ENCODE measurements at places on chromosomes 4 and X. TPM values are rescaled to one million over a fixed set of nuclear protein-coding genes. Genes with fewer than 3 reads are reported as not detected.

DNA sequence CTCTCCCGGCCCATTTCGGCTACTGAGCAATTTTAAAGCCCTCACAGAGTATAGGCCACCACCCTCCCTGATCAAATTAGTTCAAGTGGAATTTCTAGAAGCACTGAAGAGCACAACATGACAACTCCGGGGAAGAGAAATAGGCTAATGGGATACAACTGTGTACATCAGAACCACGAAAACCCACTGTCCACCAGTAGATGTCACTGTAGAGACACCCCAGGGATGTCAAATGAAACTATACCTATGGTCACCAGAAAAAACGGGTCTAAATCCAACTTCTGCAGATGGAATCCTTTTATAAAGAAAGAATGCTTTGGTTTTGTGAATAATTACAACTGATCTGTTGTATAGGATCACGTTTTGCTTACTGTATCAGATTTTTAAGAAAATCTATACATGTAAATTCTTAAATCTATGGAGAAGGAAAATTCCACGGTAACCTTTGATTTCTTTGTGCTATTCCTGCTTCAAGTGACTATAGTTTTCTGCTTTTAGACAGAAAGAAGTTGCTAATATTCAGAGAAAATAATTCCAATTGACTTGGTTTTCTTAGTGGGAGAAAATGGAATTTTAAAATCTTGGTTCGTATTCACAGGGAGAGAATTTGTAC, 29.5 kb upstream of the MAP3K15 start:
- DNase-seq, result peak; percentile 43

- DNase-seq, result no peak
Measured at GRCh38 chrX:135556055-135556454, 35.6 kb downstream of the INTS6L start.

DNA sequence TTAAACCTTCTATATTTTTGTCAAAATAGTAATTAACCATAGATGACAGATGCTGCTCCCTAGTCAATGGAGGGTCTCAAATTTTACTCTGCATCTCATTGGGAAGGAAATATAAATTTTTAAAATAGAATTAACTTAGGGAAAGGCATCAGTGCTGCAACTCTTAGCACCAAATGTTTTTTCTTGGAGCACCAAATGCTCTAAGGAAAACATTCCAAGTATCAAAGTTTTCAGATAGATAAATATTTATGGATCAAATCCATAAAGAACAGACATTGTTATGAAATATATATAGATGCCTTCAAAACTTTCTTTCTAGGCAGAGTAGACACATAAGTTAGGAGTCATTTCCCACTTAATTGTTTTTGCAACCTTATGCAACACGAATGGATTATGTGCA, 168.7 kb downstream of the ANTXR2 start:
- no peak for DNase-seq

GRCh38 chrX:37959212-37960021, 46.9 kb upstream of the SYTL5 start:
- DNase-seq, result no peak

DNA sequence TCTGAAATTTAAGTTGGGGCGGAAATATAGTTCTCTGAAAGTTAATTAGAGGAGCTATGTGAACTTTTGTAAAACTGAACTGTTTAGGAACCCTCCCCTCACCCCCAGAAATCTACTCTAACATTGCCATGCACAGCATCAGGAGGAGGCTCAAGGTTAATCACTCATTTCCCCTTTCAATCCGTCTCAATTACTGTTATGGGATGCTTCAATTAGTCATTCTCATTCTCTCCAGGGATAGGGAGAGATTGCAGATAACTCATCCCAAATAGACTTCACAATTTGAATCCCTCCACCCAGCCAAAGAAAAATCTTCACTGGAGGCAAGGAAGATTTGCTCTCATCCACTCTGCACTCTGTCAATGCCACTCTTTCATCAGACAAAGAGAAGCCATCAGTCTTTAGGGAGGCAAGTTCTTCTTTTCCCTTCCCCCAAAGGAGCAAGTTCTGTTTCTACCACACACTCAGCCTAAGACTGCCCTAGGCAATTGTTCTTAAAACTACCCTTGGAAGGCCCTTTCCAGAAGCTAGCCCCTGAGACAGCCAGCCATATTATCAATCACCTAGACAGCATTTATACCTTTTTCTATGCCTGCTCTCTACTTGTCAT, 140.4 kb downstream of the SLC10A7 start:
- no peak for DNase-seq

DNA sequence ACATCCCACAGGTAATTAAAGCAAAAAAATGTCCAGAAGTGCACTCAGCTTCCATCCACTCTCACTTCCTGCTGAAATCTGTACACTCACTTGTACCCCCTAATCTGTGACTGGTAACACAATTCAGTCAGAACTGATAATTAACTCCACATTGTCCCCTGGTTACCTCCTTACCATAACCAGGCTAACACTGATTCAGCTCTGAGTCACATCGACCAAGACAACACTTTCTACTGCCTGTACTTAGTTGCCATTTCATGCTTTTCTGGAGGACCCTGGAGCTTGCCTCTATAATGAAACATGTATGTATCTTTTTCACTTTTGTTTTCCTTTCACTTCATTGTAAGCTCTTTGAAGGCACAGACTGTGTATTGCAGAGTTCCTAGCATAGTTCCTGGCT, 130.9 kb upstream of the GABRG1 start:
- DNase-seq, result no peak

- DNase-seq, result no peak
Measured at GRCh38 chr4:141497627-141498026, 138.8 kb upstream of the IL15 start.

Gene FAM149A
- 20.1 TPM for total RNA-seq

Gene CXorf49
- not detected for total RNA-seq

Measured in transverse colon (tissue), 4 donors.